ENCODE measurements at places on chromosomes 2 and 18. TPM values are rescaled to one million over a fixed set of nuclear protein-coding genes. Genes with fewer than 3 reads are reported as not detected.

GRCh38 chr2:142944721-142945120 lies 67.3 kb downstream of the KYNU start:
- DNase-seq = no peak

DNA sequence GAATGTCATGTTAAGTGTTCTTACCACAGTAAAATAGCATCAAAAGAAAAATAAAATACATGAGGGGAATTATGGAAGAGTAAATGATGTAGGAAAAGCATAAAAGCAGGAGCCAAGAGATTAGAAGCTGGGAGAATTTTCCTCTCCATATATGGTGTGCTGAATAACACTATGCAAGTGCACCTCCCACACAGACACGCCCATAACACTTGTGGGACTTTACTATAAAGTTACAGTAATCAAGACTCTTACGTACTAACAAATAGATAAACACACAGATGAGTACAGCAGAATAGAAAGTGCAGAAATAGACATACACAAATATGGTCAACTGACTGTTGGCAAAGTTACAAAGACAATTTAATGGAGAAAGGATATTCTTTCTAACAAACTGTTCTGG lies 16.0 kb upstream of the SPHKAP start:
- no peak for DNase-seq

- DNase-seq = no peak
Observed at GRCh38 chr2:113979191-113980128, 89.6 kb downstream of the ACTR3 start.

GPBAR1 gene
- under 0.01 TPM for total RNA-seq

KCNG2 gene
- total RNA-seq = under 0.01 TPM

DNA sequence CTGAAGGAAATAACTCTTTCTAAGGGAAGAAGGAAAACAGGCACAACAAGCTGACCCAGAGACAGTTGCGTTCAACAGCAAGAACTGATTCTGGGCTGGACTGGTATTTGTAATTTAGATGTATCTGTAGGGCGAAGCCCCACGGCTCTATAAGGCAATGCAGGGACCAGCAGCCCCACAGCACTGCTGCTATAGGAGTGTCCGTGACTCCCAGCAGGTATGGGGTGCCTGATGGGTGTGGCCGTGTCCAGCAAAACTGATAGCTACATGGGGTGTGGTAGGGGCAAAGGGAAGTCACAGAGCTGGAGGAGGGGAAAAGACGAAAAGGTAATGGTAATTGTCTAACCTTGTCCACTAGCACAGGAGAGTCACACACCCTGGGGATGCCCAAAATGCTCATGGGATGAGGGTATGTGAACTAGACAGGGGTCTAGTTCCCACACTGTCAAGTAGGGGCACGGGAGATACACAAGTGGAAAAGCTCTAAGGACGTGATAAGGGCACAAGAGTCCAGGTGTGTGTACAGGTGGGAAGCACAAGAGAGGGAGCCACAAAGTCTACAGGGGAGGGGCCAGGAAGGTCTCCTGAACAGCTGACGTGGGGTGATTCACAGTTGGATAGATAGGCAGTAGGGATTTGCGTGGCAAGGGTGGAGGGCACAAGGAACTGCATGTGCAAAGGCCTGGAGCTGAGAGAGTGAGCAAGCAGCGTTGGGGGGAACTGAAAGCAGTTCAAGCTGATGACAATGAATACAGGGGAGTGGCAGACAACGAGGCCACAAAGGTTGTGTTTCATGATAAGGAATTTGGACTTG lies 48.5 kb upstream of the ASPRV1 start:
- DNase-seq = no peak

DNA sequence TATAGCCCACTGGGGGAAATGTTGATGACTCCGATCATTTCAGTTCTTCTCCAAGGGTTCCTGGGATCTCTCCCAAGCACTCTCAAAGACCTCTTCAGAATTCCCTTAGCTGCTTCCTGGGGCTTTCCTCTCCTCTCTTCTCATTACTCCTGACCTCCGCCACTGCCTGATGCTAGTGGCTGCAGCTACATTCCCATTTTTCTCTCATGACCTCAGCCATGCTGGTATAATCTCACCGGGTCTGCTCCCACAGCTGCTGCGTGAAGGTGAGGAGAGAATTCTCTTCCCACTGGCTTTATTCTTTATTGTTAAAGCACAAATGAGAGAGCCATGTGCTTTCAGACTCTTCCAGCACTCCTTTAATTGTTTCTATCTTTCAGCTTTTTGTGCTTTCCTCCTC lies 312.0 kb upstream of the ETAA1 start:
- no peak for DNase-seq

HOXD3 gene
- total RNA-seq = 14.5 TPM

TRABD2A gene
- 1.7 TPM for total RNA-seq

DNA sequence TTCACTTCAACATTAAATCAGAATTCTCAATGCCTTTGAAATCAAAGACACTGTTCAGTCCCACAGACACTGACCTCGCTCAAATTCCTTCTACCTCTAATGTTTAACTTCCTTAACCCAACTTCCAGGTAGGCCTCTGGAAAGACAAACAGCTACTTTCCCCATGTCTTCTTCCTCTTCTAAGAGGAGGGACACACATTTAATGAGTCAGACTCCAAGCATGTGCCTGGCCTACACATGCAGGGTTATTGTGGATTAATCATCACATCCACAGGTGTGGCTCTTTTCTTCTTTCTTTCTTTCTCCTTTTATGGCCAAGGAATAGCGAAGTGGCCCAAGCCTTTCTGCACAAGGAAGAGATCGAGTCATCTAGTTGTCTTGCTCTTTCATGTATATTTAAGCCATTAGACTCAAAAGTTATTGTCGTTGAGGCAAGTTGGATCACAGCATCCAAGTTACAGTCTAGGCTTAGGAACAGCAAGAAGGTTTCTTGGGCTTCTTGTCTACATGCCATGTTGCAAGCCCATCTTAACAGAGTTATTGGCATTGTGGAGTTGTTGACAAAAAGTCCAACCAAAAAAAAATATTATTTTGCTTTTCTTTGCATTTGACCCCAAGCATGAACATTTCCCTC lies 387.8 kb downstream of the IRS1 start:
- DNase-seq = no peak

GRCh38 chr2:84857566-84857965 lies 23.3 kb downstream of the TRABD2A start:
- DNase-seq = no peak

GRCh38 chr2:233901884-233902283 lies 15.3 kb upstream of the TRPM8 start:
- no peak for DNase-seq

DNA sequence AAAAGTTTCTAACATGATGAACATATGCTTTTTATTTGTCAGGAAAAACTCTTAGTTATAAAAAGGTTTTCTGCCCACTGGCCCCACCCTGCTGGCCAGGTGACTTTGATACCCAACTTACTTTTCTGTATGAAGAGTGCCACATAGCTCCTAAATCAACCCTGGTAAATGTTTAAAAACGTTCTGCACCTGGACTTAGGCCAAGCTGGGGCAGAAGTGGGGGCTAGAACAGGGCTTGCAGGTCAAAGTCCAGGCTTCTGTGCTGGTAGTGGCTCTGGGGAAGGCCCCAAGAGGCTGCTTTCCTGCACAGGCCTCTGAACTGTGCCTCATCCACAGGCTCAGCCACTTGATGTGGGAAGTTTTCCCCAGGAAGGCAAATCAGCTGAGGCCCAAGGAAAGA lies 171.7 kb downstream of the ANKRD30B start:
- DNase-seq = no peak

DNA sequence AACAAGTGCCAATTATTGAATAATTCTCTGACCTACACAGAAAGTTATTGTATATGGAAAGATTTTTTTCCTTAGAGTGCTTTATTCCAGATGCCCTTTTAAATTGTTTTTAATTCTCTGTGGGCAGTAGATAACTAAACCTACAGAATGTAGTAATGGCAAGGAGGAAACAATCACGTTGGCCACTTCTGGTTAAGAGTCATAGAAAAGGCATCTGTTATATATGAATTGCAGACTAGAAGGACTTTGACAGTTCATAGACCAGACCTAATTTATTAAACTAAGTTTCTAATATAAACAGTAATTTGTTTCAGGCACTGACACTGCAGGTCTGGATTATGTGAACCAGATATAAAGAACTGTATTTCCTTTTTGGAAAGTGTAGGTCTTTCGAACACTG lies 607.5 kb downstream of the PLCL1 start:
- DNase-seq = no peak

- peak; percentile 39 for DNase-seq
Observed at GRCh38 chr18:79447703-79448367, 52.1 kb downstream of the NFATC1 start.

- no peak for DNase-seq
Observed at GRCh38 chr2:47629501-47630460, 153.2 kb upstream of the MSH6 start.

DNA sequence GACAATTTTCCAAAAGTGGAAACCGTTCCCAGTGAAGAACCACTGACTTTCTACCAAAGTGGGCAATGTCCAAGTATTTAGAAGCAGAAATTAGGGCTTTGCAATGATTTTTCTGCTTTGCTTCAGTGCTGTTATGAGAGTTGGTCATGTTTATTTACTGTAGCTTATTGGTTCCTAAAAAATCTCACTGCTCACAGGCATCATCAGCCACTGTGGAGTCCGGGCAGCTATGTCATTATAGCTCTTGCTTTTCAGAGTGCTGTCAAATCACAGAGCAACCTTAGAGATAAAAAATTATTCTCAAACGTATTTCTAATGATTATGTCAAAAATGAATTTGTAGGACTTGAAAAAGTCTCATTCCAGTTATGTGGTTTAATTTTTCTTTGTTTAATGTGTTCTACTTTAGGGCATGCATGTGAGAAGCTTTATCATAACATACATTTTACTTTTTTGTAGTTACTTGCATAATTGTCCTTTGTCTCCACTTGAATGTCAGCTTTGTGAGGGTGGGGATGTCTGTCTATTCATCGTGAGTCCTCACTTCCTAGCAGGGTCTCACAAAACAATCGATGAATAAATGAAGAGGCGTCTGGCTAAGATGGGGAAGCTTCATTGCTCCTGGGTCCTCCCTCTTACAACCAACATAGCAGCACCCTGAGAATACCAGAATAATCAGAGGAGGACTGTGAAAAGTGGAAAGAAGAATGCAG lies 117.6 kb downstream of the TPGS2 start:
- DNase-seq = no peak

DNA sequence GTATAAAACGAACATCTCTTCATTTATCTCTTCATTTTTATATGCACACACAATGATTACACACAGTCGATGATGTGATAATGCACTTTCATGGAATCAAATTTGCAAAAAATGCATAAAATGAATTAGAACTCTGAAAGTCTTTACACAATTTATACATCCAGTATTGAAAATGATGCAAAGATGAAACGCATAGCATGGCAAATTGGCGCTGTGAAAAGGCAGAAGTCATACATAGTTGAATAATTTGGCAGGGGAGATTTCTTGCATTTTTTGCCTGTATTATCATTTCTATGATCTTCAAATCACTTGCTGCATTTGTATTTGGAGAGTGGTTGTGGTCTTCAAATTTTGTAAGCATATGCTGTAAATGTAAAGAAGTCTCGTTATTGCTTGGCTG lies 150.7 kb upstream of the LGALSL start:
- no peak for DNase-seq

THOC1 gene
- 42.7 TPM for total RNA-seq

- DNase-seq = no peak
Observed at GRCh38 chr2:240524963-240525718, 32.6 kb downstream of the ANKMY1 start.

Measured in fibroblast of villous mesenchyme (primary cell).